ENCODE measurements at places on chromosomes 13 and 19. TPM values are rescaled to one million over a fixed set of nuclear protein-coding genes. Genes with fewer than 3 reads are reported as not detected.

DNA sequence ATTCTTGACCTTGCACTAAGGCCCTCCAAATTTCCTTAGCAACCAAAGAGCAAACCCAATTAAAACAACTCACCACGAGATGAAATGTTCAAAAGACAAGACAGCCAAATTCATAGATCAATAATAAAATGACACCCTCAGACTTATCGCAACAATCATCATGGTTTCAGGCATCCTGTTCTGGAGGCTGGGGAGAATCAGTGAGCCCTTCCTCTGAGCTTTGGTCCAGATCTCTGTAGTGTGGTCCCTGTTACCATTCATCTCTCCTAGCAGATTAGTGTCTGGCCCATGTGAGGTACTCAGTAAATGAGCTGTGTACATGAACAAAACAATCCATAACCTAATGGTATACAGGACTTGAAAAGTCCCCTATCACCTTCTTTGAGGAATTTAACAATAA is 12.2 kb downstream of the LCP1 start:
- DNase-seq = peak; percentile 58

DNA sequence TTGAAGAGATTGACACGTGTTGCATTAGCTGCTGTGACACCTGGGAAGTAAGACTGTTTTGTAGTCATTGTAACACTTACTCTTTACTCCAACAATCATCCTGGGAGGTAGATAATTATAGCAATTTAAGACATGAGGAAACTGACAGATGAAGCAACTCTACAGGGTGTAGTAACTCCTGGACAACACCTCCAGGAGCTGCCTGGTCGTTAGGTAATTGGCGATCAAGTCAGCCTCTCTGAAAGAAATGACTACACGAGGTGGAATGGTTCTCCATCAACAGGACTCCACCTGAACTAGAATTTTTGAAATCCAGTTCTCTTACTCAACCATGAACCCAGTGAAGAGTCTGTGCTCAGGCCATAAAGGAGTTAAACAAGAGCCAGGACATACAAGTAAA is 43.0 kb upstream of the LRCH1 start:
- DNase-seq = no peak

Gene KIR2DL1
- not detected for total RNA-seq

- DNase-seq = peak; percentile 81
These were observed at the start of gene FKRP for GRCh38 chr19:46745521-46746280. TSS of gene FKRP (plus strand) at chr19:46746057. CDS start at chr19:46755451, 9,394 bp downstream.

DNA sequence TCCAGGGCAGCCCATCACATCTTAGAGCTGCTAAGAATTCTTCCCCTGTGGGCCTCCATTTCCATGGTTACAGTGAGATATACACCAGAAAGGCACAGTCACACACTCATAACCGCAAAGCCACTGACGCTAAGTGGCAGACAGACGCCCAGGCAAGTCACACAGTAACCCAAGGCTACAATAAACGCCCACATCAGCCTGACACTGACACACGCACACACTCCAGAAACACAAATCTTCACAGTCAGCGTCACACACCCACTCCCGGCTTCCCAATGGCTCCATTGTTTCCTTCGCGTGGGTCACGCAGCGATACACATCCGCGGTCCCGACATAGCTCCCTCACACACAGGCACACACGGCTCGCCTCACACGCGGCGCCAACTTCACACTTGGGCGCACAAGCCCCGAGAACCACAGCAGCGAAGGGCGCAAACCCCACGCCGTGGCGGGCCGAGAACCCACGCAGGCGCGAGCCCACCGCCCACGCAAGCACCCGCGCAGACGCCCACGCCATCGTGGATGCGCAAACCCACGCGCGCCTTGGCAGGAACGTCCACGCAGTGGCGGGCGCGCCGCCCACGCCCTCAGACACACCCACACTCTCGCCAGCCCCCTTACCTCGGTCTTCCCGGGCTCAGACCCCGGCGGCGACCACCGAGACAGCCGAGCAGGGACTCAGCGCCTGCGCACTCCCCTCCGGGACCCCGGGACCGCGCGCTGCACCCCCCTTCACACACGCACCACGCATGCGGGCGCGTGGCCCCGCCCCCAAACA is at the start of gene ZNF667:
TSS of gene ZNF667 (minus strand) at position 695 of the 778 bp plus-strand sequence. CDS start 14,975 bp downstream, outside the sequence.
- DNase-seq = peak; percentile 54

DNA sequence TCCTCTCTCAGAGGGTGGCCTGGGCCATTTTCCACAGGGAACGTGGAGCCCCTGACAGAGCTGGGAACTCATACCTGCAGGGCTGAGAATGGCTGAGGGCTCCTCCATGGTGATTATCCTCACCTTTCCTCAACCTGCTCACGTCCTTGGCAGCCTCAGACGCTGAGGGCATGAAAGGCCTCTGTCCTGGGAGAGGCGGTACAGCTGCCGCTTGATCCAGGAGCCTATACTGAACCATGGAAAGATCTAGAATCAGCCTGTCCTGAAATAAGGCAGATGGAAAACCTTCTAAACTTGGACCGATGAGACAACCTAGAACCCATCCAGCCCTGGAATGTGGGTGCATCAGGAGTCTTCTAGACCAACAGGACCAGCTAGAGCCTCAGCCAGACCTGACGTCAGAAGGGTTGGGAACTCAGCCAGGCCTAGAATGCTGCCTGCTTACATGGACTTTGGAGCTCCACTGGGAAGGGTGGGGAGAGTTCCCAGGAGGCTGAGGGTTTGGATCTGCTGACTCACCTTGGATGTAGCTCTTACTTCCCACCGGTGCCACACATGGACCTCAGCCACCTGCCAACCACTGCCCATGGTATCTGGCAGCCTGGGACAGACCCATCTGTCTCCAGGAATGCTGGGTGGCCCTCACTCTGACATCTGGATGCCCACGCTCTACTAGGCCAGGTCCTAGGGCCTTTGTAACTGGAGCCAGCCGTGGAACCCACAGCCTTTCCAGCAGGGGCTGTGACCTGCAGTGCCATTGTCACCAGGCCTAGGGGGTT is 7.5 kb downstream of the KCTD15 start:
- no peak for DNase-seq

DNA sequence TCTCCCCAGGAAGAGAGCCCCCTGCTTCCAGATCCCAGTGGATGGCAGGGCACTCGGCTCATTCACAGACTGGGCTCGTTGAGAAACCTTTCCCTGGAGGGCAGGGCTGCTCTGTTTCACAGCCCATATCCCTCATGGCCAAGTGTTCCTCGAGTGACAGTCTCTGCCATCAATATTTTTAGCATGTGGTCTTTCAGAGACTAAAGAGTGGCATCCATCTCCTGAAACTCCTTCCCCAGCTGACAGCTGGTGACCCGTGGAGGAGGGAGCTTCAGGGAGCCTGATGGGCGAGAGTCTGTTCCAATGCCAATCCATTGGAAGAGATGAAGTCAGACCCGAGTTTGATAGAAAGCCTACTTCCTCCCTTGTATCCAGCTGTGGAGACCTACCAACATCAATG is 30.7 kb upstream of the ALOX5AP start:
- no peak for DNase-seq

DNA sequence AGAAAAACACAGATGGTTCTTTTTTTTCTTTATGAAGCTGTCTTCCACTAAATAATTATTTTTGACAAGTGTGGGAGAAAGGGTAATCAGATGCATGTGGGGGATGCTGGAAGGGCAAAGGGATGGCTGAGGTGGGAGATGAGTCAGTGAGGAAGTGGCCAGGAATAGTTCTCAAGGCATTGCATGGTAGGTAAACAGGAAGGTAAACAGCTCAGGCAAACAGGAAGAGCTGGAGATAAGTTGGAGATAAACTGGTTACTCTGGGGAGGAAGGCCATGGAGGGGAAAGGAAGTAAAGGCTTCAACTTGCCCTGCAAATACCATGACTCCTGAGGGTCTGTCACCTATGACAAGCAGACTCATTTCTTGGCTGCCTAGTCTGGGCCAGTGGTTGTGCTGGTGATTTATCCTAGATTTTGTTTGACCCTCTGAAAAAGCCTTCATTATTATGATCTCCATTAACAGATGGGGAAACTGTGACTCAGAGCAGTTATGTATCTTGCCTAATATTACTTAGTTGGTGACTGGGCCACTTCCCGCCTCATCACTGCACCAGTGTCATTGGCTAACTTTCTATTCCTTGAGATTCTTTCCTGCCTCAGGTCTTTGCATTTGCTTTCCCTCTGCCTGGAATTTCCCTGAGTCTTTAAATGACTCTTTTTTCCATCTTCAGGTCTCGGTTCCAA is 17.1 kb downstream of the ACTL9 start:
- no peak for DNase-seq
